Iris pigment epithelial cell (primary cell): ENCODE measurements at places on chromosomes 7 and 10.

DNA sequence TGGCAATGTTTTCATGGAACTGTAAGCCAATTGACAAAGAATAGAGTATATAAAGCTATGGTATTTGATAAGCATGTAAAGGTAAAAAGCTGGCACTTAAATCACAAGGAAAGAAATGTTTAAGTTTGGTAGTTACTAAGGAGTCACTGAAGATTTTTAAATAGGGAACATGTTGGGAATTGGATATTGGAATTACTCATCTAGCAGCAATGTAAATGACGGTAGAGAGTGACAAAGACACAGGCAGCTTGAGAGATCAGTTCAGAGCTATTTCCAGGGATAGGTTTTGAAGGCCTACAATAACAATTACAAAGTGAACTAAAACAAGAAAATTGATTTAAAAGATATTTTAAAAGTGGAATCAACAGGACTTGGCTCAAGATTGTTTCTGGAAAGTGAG, 36.8 kb downstream of the SP8 start:
- no peak for DNase-seq

- peak; percentile 80 for DNase-seq
These were observed 207.6 kb upstream of the TMEM72 start for GRCh38 chr10:44703241-44704155.

GRCh38 chr10:108095932-108096925, 931.7 kb upstream of the SORCS1 start:
- DNase-seq, result no peak

- no peak for DNase-seq
These were observed 55.7 kb upstream of the HECTD2 start for GRCh38 chr10:91354166-91355075.

DNA sequence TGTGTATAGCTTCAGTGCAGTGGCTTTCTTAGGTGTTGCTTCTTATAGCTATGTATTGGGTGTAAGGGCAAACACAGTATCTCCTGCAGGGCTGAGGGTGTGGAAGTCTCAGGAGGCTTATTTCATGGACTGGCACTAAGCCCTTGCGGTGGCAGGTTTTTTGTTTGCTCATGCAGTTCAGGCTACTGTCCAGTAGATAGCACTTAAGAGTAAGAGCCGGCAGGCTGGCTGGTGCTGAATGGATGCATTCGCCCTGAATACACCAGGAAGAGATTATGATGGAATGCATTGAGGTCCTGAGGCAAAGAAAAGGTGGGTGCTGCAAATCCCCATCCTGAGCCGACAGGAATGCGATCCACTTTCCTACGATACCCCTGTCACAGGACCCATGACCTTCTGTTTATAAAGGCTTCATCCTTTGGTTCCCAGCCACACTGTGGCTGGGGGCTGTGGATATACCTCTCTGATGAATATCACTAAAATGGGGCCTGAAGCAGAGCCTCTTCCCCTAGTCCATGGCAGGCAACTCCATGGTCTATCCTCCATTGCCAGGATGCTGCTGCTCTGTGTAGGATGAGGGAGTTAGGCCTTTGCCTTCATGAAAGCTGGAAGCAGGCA, 44.9 kb downstream of the ANXA8 start:
- peak; percentile 86 for DNase-seq

- DNase-seq, result peak; percentile 86
These were observed 245.5 kb downstream of the REEP3 start for GRCh38 chr10:63766745-63767137.

GRCh38 chr7:22676385-22676784, 50.6 kb upstream of the IL6 start:
- DNase-seq, result no peak

DNA sequence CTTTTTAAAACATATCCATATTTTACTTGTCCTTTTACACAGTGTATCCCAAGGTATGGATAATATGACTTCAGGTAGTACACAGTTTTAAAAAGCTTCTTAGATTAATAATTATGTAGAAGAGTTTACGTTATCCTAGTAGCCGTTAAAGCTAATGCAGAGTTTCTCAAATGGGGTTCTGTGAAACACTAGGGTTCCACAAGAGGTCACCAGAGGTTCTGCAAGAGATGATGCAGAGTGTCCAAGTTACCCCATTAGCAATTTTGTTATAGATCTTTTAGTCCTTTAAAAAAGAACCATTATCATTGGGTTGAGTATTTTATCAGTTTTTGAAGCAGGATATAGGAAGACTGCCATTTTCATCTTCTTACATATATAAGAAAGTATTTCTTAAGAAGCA, 298.9 kb upstream of the HPS1 start:
- DNase-seq, result no peak

DNA sequence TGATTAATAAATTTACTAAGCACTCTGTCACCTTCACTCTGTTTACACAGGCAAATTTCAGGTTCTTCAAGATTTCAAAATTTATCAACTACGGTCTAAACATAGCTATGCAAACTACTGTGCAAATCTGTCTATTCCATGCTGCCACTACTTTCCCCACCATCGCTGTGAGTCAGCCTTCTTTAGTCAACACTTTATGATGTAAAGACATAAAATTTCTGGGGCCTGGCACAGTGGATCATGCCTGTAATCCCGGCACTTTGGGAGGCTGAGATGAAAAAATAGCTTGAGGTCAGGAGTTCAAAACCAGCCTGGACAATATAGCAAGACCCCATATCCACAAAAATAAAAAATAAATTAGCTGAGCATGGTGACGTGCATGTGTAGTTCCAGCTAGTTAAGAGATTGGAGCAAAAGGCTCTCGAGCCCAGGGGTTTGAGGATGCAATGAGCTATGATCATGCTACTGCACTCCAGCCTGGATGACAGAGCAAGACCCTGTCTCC, 42.6 kb downstream of the CNOT4 start:
- peak; percentile 9 for DNase-seq

DNA sequence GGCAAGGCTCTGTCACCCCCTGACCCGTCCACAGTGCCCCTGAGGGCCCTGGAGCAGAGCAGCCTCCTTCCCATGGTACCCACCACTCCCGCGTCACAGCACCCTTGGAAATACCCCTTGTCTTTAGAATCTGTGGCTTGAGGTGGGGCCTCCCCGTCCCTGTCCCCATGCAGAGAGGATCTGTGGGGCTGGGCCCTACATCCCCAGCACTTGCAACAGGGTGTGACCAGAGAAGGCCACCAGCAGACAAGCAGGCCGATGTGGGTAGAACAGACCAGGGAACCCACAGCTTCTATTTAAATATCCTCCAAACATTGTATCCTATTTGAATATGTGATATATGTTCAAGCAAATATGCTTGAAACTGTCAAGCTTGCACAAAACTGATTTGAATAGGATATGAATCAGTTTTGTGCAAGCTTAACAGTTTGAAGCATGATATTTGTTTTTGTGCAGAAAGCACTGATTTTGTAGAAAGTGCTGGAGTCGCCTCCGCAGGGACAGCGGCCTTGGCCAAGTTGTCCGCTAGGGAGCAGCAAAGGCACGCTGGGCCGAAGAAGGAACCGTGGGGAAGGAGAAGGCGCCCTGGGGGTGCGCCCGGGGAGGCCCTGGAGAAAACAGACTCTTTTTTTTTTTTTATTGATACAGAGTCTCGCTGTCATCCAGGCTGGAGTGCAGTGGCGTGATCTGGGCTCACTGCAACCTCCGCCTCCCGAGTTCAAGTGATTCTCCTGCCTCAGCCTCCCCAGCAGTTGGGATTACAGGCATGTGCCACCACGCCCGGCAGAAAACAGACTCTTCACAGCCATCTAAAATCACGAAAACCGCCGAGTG, 2.2 kb downstream of the CFAP46 start:
- DNase-seq, result peak; percentile 44

- no peak for DNase-seq
These were observed 193.6 kb downstream of the MAD1L1 start for GRCh38 chr7:2038931-2039728.

GRCh38 chr7:73909051-73909941, 48.3 kb downstream of the TMEM270 start:
- DNase-seq, result no peak

DNA sequence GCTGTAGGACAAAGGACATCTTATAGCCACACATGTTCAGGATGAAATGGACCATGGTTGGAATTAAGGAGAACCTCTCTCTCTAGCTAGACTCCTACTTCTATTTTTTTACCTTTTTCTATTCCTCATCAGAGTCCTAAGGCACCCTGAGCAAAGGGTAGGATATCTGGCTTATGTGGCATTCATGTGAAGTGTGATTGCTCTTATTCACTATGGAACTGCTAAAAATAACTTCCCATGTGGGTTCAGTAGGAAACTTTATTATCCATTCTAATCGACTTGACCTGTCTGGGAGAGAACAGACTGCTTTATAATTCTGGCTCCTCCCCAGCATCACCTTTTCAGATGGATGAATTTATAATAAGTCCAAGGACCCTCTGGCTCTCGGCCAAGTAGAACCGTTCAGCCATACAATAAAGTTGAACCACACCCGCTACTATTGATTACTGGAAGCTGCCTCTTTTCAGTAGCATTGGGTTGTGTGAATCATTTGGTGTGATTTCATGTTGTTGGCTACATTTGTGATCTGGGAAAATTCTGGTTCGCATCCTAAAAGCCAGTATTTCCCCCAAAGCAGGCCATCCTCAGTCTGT, 117.5 kb downstream of the NRF1 start:
- no peak for DNase-seq

GRCh38 chr7:139886206-139886605, 57.1 kb downstream of the TBXAS1 start:
- DNase-seq, result no peak

DNA sequence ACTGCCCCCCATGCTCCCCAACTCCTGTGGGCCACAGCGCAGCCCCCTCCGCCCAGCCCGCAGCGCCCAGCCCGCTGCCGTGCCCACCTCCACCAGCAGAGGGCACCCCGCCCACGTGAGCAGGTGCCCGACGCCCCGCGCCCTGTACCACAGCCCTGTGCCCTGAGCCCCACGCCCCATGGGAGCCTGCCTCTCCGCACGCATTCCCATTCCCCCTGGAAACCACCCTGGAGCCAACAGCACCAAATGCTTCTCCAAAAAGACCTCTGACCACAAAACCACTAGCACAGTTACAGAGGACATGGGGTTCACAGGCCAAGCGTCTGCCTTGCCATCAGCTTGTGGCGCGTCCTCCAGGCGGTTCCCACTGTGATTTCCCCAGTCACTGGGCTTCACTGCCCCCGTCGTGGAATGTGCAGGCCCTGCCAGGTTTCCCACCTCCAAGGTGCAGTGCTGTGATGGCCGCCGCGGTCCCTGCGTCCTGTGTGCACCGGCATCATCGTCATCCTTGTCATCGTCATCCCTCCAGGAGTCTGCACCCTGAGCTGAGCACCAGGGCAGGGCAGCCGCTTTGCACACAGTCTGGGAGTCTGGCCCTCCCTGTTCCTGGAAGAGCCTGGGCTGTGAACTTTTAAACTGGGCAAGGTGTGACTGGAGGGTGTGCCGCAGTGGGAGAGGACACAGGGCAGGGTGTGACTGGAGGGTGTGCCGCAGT, 61.7 kb downstream of the PWWP2B start:
- no peak for DNase-seq

DNA sequence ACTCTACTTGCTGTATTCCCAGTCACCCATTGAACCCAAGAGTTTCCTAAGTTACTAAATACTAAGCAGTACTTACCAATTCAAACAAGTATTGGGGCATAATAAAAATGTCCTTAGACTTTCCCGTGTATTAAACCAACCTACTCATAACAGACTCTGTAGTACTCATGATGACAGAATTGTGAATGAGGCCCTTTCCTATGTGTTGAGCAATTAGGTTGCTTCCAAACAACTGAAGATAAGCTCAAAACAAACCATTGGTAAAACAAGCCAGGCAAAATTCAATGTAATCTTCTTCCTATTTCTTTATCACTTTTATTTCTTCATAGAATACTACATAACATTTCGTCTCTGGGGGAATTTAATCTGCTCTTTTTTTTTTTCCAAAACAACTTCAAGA, 106.5 kb upstream of the ANK3 start:
- DNase-seq, result peak; percentile 27

DNA sequence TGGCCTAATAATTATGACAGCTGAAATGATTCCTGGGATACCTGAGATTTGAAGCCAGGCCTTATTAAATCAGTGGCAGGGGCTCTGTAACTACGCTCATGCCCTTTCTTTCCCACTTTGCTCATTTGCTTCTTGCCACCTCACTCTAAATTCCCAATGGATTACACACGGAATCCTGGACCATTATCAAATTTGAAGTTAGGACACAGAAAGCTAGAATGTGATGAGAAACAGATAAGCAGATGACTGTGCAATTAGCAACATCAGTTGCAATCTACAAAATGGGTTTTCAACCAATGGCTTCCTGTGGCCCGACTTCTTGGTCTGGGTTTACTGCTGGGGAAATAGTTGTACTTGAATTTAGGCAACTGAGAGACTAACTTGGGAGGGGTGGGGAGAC, 374.3 kb downstream of the INHBA start:
- no peak for DNase-seq

DNA sequence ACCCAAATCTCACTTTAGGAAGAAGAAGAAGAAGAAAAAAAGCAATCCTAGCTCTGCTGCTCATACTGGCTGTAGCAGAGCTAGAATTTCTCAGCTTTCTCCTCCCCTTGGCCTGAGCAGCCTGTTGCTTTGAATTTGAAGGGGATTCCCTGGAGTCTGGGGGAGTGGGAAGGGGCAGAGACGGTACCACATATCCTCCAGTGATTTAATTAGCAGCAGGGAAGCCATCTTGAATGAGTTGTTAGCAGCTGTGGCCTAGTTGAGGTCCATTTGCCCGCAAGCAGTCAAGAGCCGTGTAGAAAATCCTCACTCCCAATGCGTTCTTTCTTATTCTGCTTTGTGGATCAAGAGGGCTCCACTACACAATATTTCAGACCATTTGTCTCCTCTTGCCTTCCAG, 16.5 kb downstream of the PDE6C start:
- no peak for DNase-seq

DNA sequence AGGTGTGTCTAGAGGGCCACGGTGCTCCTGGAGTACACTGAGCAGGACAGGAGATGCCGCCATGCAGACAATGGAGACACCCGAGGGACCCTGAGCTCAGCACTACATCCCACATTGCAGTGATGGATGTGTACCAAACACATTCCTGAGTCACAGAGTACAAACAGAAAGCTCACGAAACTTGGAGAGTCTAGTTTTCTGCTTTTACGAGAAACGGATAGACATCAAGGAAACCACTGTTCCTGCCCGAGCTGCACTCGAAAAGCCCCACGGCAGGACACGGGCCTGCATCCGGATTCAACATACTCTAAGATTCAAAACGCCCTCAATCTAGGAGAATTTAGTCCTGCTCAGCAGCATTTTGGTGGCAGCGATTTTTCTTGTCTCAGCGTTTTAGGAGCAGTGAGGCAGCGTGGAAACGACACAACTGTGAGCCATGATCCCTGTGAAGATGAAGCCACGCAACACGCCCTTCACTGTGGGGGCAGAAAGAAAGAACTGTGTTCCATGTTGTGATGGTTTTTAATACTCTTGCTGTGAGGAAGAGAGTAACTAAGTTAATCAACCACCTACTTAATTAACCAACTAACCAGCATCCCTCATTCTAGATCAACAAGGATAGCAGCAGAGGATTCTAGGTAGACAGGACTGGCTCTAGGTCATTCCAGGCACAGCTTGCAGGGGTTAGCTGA, 3.2 kb downstream of the TNS3 start:
- DNase-seq, result peak; percentile 75

DNA sequence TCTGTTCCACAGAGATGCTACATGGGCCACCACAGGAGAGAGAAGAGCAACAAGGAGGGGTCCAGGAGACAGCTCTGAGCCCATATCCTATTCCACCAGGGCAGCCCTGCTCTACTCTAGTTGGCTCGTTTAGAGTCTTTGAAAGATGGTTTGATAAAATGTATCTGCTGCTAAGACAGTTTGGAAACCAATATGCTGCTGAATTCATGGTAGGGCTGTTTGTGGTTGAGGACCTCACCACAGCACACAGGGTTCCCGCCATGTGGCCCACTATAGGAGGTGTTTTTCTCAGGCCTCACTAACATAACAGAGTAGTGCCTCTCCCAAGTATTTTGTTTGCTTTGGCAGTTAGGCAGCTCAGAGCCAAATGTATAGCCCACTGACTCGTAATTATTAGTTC, 35.8 kb upstream of the ZC3HAV1L start:
- DNase-seq, result no peak
